HFF-Myc (cell line): ENCODE measurements at places on chromosomes 1 and 21.
A peak's percentile ranks its signal among the peaks of the same experiment; 100 is the strongest.

DNA sequence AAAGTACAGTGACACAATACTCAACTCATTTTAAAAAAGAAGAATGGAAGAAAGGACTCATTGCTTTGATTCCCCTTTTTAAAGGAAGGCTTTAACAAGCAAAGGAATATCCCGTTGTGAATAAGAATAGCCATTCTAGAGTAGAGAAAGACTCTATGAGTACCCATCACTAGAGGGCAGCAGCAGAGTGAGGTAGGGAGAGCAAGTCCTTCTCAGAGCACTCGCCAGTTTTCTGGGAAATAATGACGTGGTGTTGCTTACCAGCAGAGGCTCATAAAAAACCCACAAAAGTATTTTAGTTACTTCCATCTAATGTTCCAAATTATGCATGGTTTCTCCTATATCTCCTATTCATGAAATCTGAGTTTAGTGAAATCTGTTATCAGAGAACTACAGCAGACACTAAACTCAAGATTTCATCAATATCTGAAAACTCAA lies 74.6 kb downstream of the USP24 start:
- peak; percentile 87 for DNase-seq

- no peak for DNase-seq
Measured at GRCh38 chr1:109239047-109239408, 10.3 kb upstream of the CELSR2 start.

- DNase-seq, result no peak
Measured at GRCh38 chr1:218743861-218744505, 398.8 kb downstream of the TGFB2 start.

GRCh38 chr1:7684861-7685635 lies 86.0 kb upstream of the VAMP3 start:
- DNase-seq, result no peak

DNA sequence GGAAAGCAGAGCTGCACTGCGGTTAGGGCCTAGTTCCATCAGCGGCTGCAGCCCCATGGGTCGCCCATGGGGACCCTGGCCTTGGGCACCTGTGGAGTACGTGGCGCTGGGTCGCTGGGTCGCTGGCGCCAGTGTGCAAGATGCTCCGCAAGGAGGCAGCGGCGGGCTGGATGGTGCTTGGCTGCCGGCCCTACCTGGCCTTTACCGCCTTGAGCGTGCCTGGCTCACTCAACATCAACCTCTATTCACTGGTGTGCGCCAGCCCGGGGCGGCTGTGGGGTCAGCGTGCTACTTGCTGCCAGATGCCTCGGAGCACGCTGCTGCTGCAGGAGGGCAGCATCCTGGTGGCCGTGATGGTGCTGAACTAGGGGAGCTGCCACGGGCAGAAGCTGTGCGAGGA lies 85.1 kb upstream of the RHOU start:
- no peak for DNase-seq

GRCh38 chr1:15410884-15411245 lies 1.2 kb downstream of the EFHD2 start:
- no peak for DNase-seq

DNA sequence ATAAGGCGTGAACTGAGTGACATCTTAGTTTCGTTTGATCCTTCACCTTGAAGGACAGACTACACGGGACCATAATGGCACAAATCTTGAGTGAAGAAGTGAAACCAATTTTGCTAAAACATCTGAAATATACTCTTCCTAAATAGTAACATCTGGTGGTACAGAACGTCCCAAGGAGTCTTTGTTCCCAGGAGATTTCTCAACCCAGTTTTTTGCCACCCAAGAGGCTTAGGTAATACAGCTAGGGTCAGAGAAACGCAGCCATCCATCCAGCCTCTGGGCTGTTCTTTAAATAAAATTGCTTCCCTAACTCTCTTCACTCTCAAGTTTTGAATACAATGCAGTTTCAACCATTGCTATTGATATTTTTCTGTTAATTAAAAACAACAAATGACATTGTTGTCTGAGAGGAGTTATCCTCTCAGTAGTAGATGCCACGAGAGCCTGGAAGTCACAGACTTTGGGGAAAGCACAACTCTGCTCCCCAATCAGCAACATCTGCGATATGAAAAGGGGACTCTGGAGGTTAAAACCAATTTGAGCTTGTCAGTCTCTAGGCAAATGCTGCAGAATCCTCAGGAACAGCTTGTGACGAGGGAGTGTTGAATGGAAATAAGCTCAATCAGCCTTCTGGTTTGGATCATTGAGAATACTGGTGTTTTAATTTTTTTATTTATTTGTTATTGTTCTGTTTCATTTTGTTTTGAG lies 394.3 kb upstream of the ADGRL2 start:
- DNase-seq, result no peak

DNA sequence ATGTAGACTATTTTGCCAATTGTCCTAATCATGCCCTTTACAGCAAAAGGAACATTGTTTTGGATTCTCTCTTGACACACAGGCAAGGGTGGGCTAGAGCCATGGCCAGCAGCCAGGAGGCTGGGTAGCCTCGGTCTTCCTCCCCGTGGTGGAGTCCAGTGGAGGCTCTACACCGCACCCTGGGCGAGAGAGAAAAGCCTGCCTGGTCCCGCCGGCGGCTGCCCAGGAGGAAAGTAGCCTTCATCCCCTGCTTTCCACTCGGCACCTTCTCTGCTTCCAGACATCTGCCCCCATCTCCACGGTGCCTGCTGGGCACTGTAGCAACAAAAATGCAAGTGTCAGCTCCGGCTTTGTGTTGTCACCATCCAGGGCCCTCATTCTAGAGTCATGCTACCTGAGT lies 21.6 kb downstream of the PROK1 start:
- no peak for DNase-seq

DNA sequence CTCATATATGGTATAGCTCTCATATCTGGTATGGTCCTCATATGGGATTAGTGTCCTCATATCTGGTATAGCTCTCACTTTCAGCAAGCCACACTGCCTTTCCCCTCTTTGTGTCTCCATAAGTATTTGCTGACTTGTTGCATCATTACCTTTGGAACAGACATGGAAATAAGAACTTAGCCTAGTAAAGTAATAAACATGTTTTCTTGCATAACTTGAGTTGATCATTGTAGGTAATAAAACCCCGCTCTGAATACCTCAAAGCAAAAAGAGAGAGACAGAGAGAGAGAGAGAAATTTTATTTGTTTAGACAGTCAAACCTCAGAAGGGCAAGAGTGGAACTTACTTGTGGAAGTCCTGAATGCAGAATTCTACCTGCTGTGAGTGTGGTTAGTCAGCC lies 170.3 kb downstream of the GREM2 start:
- DNase-seq, result no peak

- DNase-seq, result no peak
Measured at GRCh38 chr1:113401067-113401466, 10.8 kb downstream of the MAGI3 start.

- DNase-seq, result no peak
Measured at GRCh38 chr1:153746174-153746573, 18.3 kb downstream of the INTS3 start.

DNA sequence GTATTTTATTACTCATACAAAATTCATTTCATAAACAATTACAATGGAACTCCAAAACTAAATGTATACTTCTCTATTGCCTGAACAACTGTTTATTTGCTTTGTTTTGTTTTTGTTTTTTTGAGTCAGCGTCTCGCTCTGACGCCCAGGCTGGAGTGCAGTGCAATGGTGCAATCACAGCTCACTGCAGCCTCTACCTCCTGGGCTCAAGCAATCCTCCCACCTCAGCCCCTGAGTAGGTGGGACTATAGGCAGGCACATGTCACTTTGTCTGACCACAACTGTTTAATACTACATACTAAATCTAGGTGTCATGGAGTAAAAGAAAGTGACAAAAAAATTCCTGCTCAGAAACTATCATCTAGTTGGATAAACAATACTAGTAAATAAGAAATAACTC lies 49.3 kb downstream of the RAB3GAP2 start:
- no peak for DNase-seq

GRCh38 chr1:47262787-47263413 lies 30.9 kb upstream of the TAL1 start:
- DNase-seq, result peak; percentile 4

- DNase-seq, result no peak
Measured at GRCh38 chr1:221740993-221741702, 741 bp downstream of the DUSP10 start.

- DNase-seq, result no peak
Measured at GRCh38 chr1:162928141-162928540, 67.2 kb upstream of the CCDC190 start.

DNA sequence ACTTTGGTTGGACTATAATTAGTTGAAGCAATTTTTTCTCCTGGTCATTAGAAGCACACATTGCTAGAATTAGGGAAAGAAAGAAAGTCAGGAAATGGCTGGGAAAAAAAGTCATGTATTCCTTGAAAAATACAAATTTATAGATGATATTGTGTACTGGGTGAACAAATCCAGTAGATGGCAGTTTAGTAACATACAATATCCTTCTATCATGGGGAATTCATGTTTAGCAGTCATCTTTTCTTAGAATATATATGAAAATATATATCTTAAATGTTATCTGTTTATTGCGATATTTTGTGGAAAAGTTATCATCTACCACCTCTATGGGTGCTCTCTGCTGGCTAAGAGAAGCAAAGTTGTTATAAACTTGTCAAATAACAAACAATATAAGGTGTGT lies 13.1 kb upstream of the ZRANB2 start:
- DNase-seq, result no peak

DNA sequence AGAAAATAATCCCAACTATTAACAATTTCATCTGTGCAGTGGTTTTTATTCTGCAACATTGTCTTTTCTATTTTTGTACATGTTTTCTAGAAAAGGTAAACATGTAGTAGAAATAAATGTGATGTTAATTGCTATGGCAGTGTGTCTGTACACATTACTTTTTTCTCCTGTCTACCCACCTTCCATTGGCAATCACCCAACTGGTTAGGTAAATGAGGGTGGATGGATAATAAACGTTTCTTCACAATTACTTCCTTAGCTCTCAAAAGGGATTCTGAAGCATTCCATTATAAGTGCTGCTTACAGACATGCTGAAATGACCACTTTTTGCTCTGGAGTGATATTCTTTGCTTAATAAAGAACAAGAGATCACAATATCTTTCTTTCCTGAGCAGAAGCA lies 61.4 kb downstream of the MAGI3 start:
- DNase-seq, result no peak

- DNase-seq, result no peak
Measured at GRCh38 chr21:15208786-15209185, 144.0 kb upstream of the NRIP1 start.
